ENCODE measurements at places on chromosomes 12 and 14.

GRCh38 chr12:11730299-11731041 is 81.0 kb downstream of the ETV6 start:
- DNase-seq, result no peak

- DNase-seq, result no peak
These were observed 6.1 kb upstream of the BDKRB2 start for GRCh38 chr14:96198430-96199130.

GRCh38 chr12:64256166-64256800 is 34.2 kb upstream of the KICS2 start:
- DNase-seq, result peak; percentile 35

DNA sequence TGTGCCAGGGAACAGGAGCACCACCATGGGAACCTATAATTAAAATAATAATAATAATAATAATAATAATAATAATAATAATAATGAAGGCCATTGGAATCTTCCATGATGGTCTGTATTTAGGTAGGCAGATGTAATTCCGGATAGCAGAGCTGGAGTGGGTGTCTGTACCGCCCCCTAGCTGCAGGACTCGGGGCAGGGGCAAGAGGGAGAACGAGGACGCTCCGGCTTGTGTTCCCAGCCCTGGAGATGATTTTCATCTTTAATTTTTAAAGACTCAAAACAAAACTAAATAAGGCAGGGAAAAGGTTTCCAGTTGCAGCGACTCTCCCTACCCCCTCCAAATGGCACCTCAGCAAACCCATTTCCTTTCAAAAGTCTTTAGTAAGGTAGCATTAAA is 501.1 kb downstream of the VRK1 start:
- no peak for DNase-seq

GRCh38 chr12:29157486-29157946 is 8.4 kb downstream of the FAR2 start:
- DNase-seq, result no peak

DNA sequence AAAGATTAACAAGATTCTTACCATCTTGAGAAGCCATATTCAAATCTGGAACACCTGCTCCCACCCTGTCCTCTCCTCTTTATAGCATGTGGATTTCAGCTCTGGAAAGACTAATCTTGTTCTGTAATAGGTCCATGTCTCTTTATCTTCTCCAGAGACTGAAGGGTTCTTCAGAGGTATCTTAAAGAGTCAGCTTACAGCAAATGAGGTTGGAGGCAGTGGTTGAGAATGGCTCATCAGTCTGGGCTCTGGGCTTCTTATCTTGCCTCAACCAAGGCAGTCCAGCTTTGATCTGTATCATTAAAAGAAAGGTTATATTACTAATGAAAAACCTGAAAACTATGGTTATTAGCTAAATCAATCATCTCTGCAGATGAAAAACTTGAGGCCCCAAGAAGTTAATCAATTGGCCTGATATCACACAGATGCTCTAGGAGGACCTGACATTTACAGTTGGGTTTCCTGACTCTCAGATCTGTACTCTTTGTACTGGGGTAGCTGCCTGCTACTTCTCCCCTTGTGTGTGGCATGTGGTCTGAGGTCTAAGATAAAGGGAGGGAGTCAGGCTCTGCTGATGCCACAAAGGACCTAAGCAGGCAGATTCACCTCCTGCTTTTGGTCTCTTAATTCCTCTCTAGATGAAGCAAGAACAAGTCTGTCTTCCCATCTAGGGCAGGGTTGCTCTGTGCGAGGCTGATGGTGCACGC is 1.7 kb upstream of the AKAP6 start:
- DNase-seq, result no peak

DNA sequence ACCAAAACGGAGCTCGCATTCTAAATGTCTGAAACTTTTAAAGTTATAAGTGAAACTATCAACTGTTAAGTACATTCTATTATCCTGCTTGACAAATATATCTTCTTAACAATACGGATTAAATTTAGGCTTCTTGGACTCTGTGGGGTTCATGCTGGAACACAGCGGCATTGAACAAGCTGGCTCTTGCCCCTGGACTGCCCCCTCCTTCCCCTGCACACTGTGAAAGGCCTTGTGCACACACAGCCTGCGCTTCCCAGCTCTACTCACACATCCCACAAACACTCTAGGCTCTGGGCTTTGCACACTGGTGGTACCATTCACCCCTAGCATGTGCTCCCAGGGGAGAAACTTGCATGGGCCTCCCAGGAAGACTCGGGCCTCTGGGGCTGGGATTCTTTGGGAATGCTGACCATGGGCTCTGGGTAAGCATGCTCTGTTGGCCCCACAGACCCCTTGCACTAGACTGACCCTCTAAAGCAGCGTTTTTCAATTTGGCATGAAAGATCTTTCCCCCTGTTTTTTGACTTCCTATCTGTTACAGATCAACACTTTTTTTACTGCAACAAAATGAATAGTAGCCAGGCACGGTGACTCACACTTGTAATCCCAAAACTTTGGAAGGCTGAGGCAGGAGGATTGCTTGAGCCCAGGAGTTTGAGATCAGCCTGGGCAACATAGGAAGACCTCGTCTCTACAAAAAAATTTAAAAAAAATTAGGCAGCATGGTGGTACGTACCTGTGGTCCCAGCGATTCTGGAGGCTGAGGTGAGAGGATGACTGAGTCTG is 96.2 kb upstream of the CPM start:
- no peak for DNase-seq

GRCh38 chr12:101592921-101593320 is 1.9 kb upstream of the MYBPC1 start:
- DNase-seq, result no peak

DNA sequence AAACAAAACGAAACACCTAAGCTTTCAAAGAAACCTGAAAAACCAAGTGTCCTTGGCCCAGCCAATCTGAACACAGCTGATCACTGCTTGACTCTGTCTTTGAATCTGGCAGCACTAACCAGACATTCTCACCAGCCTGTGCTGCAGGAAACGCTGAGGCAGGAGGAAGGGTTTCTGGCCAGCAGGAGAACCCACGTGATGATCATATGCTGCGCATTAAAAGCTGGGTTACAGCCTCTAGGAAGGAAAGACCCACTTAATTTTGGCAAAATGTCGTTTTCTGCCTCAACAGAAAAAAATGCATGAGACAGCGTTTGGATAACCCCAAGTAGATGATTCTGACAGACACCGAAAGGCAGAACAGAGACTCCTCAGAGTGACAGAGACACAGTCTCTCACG is 9.8 kb downstream of the APPL2 start:
- DNase-seq, result no peak

- DNase-seq, result no peak
These were observed 28.5 kb downstream of the GPRC5A start for GRCh38 chr12:12919666-12920435.

DNA sequence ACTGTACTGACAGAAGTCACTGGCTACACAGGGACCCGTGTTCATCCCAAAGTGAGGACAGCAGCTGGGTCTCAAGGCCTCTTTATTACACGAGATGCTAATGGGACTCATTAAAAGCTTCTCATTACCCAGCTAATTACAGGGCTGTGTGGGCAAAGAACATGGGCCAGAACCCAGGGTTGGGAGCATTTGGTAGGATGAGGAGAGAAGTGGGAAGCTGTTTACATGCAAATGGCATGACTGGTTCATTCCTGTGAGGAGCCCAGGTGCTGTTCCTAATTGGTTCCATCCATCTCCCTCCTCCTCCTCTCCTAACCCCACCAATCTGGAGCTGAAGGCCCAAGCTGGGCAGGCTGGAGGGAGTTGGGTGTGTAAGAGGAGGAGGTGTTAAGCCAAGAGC is 8.9 kb upstream of the TAC3 start:
- DNase-seq, result no peak

- no peak for DNase-seq
These were observed 72.1 kb downstream of the SPRING1 start for GRCh38 chr12:116665666-116666304.

DNA sequence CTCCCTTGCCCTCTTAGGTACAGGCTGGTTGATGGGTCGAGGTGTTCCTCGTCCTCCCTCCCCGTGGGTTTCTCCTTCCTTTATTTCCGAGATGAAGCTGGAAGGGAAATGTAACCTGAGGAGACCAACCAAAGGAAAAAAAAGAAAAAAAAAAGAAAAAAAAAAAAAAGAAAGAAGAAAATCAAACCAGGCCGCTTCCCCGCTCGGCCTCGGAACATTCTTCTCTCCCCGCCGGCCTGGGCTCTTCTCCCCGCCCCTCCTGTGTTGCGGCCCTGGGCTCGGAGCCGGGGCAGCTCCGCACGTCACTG is 1.6 kb upstream of the NFATC4 start:
- DNase-seq, result no peak

GRCh38 chr14:51998348-51998747 is 9.0 kb downstream of the RTRAF start:
- no peak for DNase-seq

- no peak for DNase-seq
These were observed 133.7 kb upstream of the MAP1LC3B2 start for GRCh38 chr12:116425256-116426193.

DNA sequence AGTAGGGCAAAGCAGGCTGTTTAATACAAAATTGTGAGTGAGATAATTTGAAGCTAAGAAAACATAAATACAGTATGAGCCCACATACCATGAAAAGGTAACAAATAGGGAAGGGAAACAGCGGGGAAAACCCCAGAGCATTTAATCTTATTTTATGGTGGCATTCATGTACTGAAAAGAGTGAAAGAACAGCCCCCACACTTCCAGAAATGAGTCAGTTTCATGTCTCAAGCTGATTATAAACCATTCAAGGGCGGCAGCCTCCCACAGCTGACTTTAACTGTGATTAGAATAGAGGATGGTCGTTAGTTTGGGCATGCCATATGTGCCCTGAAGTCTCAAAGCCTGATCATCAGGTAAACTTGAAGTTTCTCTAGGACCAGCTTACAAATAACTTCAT is 64.5 kb downstream of the FOXG1 start:
- no peak for DNase-seq

DNA sequence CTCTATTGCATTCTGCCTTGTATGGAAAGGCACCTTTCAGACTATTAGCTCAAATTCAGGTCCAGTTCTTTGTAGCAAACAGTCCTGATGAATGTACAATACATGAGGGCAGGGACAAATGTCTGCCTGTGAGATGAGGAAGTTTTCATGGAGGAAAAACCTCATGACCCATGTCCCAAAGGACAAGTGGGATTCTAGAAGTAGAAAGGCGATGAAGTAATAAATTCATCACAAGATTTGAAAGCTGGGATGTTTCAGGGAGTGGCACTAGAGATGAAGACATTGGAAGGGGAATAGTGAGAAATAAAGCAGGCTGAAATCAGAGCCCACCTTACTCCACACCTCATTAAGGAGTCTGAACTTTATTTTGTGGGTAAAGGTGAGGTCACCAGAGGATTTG is 4.2 kb downstream of the CORO1C start:
- no peak for DNase-seq

Data from NCI-H1092 (cell line).